ENCODE measurements at places on chromosomes 11 and 22.
A peak's percentile ranks its signal among the peaks of the same experiment; 100 is the strongest.

DNA sequence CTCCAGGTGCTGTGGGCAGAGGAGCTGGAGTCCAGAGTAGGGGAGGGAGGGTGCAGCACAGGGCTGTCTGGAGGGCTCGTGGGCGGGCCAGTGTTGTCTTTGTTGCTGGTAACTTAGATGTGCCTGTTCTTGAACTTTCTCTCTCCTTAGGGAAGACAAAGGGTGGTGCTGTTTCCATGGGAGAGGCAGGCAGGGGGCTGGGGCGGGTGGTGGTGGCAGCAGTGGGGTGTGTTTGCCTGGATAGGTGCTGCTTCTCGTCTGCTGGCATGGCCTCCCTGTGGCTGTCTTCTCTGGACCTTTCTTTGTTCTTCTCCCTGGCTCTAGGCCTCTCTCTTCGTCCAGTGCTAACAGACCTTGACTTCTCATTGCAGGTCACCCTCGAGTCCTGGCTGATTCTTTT is 8.5 kb downstream of the SIDT2 start:
- no peak for DNase-seq

- DNase-seq = no peak
Measured at GRCh38 chr11:8828046-8828445, 82.9 kb upstream of the AKIP1 start.

- DNase-seq = peak; percentile 83
Measured at GRCh38 chr11:27934830-27935145, 173.2 kb downstream of the KIF18A start.

GRCh38 chr22:46073683-46074504 is 76.4 kb upstream of the PPARA start:
- DNase-seq = no peak

- DNase-seq = no peak
Measured at GRCh38 chr11:46616551-46617133, 385 bp downstream of the HARBI1 start.

GRCh38 chr11:113288286-113288863 is 26.0 kb upstream of the TTC12 start:
- no peak for DNase-seq

DNA sequence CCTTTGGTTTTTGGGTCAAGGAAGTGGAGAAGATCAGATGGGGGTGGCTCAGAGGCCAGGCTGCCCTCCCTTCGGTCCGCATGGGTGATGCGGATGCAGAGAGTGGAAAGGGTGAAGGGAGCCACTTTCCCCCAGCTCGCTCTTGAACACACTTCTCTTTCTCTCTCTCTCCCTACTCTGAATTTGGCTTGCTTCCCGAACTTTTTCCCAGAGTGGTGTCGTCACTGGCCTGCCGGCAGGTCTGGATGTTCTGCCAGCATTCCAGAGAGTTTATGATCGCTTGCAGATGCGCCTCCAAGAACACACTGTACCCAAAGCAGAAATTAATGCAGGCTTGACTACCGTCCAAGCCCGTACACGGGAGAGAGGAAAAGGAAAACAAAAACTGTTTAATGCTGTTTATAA is 103.2 kb downstream of the ZBTB16 start:
- peak; percentile 35 for DNase-seq

DNA sequence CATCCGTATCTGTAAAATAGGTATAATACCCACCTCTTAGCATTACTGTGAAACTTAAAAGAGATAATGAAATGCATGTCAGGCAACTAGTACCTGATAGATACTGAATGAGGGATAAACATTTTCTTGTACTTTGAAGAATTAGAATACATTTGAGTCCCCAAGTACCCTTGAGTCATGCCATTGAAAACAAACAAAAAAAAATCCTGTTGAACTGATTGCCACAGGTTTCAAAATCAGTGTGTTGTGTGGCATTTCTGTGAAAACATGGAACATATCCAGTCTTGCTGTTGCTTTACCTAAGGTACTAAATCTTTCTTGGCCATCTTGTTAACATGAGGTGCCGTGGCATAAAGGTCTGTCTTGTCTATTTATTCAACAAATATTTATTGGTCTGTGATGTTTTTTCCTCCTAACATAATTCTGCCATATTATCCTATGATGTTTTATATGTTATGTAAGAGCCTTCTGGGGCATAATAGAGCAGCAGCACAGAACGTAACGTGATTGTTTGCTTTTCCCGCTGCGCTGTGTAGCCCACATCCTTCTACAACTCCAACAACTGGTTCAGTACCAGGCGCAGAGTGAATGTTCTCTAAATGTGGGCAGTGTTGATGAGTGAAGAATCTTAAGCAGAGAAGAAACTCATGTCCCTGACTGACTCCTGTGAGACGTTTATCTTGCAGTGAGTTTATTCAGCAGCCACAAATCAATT is 79.3 kb upstream of the RAB1B start:
- DNase-seq = no peak

DNA sequence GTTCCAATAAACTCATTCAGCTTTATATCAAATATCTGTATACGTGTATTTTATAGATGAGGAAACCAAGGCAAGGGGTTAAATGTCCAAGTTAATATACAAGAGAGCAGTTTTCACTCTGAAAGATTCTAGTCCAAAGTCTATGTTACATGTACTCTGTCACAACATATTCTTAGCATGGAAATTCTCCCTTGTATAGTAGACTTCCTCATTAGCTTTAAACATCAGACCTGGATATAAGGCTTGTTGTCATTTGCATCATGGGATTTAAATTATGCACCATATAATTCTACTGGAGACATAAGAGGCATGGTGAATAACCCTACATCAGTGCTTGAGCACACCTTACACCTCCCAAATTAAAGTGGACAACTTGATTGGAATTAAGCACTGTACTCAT is 681.9 kb upstream of the CCDC179 start:
- DNase-seq = no peak

- DNase-seq = no peak
Measured at GRCh38 chr11:92771701-92772100, 197.8 kb upstream of the MTNR1B start.

DNA sequence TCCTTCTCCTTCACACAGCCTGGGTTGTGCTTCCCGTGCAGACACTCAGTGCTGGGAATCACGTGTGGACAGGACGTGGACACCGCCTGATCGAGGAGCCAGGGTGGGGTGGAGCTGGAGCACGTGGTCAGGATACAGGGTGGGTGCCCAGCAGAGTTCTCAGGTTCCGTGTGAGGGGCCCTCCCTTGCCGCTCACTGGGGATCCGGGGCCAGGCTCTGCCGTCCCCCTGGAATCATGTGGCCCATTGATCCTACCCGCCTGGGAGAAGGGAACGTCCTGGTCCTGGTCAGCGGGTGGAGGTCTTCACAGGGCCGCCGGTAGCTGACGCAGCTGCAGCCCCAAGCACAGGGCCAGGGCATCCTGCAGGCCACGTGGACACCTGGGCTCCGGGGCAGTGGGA is 397.7 kb downstream of the TBC1D22A start:
- DNase-seq = no peak

- DNase-seq = no peak
Measured at GRCh38 chr22:50074056-50074455, 11.2 kb downstream of the MLC1 start.

DNA sequence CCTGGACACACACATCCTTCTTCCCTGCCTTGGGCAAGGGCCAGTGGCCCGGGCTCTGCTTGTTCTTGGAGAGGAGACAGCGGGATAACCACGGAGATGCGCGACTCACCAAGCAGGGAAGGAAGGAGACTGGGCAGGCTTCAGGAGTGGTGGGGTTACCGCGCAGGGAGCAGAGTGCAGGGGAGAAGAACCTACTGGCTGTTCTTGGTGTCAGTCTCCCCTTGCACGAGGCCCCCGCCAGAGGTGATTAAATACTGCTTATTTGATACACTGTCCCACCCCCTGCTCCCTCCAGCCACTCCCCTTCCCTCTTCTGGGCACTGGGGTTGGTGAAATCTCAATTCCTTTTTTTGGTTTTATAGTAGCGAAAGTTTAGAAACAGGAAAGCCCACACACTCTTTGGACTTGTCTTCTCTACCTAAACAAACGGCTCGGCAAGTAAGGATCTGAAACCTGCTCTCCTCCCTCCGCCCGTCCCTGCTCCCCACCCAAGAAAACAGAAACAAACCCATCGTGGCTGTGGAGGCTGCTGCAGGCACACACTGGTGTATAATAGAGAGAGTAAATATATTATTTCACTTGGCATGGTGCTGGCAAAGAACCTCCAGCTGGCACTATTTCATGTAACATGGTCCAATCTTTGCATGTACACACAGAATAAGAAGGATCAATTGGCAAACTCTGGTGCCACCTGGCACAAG is 10.8 kb downstream of the LARGE2 start:
- DNase-seq = no peak

GRCh38 chr11:28900427-28900826 is 792.2 kb downstream of the METTL15 start:
- no peak for DNase-seq

- DNase-seq = no peak
Measured at GRCh38 chr11:66071381-66071801, 1.3 kb downstream of the PACS1 start.

DNA sequence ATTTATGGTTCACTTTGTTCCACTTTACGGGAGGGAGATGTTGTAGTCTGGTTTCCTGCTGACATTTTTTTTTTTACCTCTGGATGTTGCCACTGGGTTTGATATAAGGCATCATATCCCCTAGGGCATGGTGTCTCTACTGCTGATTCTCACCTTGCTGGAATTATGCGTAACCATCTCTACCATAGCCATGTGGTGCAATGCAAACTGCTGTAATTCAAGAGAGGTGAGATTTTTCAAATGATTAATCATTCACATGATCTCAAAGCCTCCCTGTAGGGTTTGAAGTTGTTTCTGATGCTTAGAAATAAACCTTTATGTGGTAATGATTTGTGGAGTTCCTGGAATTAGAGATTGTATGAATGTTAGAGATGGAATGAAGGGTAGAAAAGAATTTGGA is 13.0 kb downstream of the MS4A3 start:
- no peak for DNase-seq

DNA sequence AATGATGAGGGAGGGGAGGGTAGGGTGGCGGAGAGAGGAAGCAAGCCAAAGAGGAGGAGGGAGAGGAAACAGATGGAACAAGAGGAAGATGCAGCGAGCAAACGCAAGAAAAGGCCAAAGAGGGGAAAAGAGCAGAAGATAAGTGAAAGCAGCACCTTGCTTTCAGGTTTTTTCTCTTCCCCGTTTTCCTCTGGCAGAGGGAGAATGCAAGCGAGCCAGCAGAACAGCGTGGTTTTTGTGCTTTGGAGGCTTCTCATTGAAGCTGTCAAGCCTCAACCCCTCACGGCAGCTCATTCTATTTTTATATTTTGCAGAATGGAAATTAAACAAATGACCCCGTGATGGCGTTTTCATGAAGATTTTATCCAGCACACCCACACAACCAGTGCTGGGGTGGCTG is 67.1 kb upstream of the GRAMD1B start:
- DNase-seq = no peak

Data from A549 (cell line).